ENCODE measurements at places on chromosomes 4 and X.

GRCh38 chrX:154333837-154334271 is 38.3 kb downstream of the TKTL1 start:
- DNase-seq = peak; percentile 48

DNA sequence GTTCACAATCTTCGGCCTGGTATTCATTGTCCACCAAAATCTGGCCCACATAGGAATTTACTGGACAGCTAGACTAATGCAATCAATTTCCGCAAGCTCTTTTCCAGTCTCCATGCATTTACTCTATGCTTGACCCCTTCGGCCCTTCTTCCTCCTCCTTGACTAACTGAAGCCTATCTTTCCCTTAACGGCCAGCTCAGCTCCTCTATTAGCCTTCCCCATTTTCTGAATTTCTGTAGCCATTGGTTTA is 1.2 kb upstream of the PHKA2 start:
- DNase-seq = no peak

- DNase-seq = no peak
Observed at GRCh38 chr4:114599231-114599902, 760 bp downstream of the UGT8 start.

DNA sequence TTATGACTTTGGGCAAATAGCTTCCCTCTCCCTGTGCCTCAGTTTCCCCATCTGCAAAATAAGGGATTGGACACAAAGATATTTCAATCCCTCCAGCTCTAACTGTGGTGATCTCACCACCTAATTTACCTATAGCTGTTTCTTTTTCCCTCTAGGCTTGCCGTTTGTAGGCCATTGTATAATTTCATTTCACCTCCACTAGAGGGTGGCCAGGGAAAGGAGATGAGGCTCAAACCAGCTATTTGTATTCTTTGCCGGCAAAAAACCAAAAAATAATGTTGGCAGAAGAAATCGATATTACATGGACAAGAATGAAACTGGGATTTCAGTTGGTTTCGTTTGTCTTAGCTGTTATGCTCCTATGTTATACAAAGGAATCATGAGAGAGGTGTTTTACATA is 36.1 kb upstream of the DOCK11 start:
- DNase-seq = peak; percentile 12

- no peak for DNase-seq
Observed at GRCh38 chr4:41880022-41880837, 55.0 kb upstream of the TMEM33 start.

DNA sequence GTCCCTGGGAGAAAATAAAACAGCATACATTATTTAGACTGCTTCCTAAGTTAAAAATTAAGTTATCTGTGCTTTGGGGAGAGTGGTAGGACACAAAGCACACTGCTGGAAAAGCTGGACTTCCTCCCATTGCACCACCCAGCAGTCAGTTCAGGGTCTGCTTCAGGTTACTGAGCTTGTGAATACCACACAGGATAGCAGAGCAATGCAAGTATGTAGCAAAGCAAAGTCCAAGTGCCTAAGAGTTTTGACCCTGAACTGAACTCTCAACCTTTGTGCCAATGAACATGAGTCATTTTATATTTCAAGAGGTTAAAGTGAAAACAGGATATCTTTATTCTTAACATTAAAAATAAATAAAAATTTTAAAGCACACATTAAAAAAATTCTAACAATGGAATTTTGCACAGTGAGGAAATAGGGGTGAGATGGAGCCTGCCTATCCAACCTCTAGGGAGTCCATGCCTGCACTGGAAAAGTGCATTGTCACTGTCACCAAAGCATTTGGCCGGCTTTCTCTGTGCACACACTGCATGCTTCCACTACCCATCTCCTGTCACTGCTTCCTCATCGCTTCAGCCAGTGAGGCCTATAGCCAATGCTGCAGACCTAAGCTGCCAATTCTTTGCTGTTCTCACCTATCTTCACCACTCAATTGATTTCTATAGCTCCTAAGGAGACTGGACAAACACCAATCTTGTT is 50.9 kb downstream of the ABCG2 start:
- peak; percentile 71 for DNase-seq

DNA sequence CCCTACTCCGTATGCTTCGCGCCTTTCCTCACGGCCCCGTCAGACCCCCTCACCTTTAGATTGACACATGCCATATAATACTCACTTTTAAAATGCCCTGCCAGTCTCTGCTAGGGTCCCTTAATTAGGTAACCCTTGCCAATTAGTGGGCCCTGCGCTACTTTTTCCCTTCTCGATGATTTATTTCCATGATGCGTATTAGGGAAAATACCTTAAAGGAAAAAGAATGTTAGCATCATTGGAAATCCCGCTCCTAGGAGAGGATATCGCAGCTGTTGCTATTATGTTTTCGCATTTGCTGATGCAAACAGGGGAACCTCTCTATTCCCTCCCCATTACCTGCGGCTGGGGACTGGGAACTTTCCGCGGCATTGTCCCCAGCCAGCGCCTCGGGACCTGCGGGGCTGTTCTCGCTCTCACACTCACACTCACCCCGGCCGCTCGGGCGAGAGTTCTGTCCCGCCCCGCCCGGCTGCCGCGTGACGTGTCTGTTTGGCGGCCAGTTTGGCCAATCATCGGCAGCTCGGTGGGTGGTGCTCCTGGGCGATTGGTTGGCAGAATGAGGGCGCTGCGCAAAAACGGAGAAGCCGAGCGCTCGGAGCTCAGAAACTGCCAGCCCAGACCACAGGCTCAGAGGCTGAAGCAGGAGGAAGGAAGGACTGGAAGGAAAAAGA is at the start of gene PCDH10:
TSS of gene PCDH10 (plus strand) at position 605 of the 674 bp plus-strand sequence. CDS start 847 bp downstream, outside the sequence.
- peak; percentile 98 for DNase-seq

DNA sequence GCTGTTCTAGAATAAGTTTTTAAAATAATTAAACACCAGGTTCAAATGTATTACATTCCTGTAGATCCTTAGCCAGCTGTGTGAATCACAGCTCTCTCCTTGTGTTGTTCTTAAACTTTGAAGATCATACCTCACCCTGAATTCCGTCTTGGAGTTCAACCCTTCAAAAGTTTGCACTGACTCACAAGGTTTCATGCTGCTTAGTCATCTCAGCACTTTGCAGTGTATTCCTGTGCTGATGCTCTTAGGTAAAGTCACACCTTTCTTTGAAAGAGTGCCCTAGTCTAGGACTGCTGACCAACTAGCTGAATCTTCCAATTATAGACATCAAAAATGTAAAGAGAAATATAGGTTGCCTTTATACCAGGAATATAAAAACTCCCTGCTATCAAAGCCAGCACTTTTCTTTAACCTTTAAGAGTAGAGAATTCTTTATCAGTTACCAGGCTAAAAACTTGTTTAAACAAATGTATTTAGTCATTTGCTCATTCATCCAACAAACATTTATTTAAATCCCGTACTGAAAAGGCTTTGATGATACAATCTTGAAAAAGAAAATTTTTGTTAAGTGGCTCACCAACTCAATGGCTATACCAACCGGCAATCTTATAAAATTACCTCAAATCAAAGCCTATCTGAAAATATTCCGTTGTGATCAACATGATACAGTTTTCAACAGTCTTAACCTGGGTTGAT is 169.7 kb downstream of the RAP1GDS1 start:
- DNase-seq = no peak

GRCh38 chrX:1581132-1581531 is 10.3 kb upstream of the AKAP17A start:
- DNase-seq = peak; percentile 64

DNA sequence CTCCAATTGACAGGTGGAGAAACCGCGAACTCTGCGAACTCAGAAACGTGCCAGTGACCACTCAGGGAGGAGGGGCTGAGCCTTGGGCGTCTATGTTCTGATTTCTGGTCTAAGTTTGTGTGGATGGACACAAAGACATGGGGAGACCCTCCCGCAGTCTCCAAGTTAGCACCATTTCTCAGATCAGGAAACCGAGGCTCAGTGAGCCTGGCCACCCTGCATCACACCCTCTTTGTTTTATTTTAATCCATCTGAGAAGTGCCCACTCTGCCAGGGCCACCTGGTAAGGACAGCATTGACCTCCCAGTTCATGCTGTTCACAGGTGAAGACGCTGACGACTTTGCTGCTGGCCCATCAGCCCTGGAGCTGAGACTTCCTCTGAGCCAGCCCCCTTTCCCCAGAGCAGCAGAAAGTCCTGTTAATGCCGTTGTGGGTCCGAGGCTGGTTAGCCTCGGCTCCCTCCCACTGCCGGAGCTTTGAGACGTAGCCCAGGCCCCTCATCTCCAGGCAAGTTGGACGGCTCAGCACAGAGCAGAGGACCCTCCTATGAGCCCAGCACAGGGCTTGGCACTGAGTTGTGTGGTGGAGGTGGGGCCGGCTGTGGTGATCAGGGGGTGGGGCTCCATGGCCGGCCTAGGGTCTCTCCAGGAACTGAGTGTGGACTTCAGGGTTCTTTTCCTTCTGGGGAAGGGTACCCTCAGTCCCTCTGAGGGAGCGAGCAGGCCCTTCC is 43.7 kb downstream of the PSAPL1 start:
- no peak for DNase-seq

All from endothelial cell of umbilical vein (primary cell).